Stimulated activated CD4-positive, alpha-beta T cell treated with anti-CD3 and anti-CD28 coated beads, Interleukin-2, amount 100 ng/mL, for 24 hours (primary cell): ENCODE measurements at places on chromosomes 1 and 21.

GRCh38 chr1:221633841-221634409 lies 108.0 kb downstream of the DUSP10 start:
- no peak for DNase-seq

DNA sequence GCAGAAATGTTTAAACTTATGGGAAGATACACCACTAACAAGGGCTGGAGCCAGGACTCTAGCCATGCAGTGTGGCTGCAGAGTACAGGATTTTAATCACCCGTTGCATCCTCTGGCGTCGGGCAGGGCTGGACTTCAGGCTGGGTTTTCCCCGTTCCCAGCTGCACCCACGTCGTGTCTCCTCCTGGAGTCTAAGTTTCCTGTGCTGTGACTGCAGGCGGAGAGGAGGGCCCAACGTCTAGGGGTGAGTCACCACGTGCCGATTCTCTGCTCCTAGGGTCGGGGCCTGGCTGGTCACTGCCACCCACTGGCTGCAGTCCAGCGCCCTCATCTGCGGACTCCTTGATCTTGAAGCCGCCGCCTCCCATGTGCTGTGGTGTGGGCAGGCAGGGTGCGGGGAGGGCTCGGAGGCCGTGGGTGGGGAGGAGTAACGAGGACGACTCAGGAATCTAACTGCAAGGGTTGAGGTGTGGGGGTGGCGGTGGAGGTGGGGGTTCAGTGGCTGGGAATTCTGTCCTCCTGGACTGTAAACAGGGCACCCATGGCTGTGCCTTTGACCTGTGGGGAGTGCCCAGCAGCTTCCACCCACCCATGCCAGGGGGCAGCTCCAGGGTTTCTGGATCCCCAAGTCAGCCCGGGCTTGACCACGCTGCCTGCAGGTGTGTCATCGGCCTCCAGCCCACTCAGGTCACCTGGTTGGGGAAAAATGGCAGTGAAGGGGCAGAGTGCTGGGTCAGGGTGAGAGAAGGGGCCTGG lies 77.8 kb downstream of the ALPL start:
- DNase-seq = no peak

- DNase-seq = no peak
Measured at GRCh38 chr1:90821788-90822359, 104.8 kb upstream of the BARHL2 start.

GRCh38 chr1:21781815-21782348 lies 1.1 kb downstream of the USP48 start:
- DNase-seq = peak; percentile 24

DNA sequence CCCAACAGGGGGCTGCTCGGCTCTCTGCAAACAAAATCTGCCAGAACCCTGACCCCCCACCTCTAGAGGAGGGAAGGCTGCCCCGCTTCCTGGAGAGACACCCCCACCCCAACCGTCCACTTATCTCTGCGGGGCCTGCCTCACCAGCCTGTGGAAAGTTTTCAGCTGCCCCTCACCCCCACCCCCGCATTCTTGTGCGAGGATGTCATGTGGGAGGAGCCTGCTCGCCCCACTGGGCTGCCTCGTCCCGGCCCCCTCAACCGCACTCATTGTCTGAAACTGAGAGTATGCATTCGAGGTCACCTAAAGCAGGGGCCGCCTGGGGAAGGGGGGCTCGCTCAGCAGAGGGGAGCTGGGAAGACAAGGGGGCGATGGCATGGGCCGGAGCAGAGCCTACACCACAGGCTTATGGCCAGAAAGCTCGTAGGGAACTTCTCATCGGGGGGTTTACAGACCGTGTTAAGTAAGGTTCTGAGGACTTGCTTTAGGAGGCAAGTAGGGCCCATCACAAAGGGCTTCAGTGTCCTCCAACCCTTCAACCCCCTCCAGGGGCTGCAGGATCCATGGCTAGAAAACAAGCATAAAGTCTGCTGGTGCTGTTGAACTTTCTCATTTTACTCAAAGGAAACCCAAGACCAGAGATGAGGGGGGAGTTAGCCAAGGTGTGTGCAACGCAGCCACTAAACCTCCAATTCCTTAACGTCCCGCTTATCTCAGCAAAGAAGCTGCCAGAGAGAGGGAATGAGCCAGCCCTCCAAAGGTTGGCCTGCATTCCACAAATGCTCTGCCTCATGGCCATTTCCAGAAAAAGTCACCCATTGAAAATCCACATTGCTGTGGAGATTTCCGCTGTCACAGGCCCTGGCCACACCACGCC lies 9.4 kb downstream of the EPHA2 start:
- DNase-seq = no peak

- no peak for DNase-seq
Measured at GRCh38 chr1:4408380-4408779, 246.0 kb upstream of the AJAP1 start.

- DNase-seq = no peak
Measured at GRCh38 chr1:15329104-15329820, 80.4 kb upstream of the EFHD2 start.

- no peak for DNase-seq
Measured at GRCh38 chr1:96234299-96234698, 487.3 kb upstream of the PTBP2 start.

- DNase-seq = no peak
Measured at GRCh38 chr1:212161231-212161781, 123.9 kb upstream of the PPP2R5A start.

GRCh38 chr21:42220138-42220701 lies 1.3 kb downstream of the ABCG1 start:
- peak; percentile 51 for DNase-seq

GRCh38 chr1:237146241-237146640 lies 104.3 kb downstream of the RYR2 start:
- DNase-seq = no peak

DNA sequence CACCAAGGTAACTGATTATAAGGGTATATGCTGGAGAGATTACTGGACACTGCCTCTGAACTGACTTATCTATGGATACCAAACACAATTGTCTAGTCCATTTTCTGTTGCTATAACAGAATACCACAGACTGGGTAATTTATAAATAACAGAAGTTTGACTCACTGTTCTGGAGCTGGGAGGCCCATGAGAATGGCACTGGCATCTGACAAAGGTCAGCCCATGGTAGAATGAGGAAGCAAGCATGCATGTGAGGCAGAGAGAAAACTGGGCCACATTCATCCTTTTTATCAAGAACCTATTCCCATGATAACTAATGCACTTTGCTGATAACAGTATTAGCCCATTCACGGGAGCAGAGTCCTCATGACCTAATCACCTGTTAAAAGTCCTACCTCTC lies 37.4 kb downstream of the FCER1A start:
- DNase-seq = no peak

DNA sequence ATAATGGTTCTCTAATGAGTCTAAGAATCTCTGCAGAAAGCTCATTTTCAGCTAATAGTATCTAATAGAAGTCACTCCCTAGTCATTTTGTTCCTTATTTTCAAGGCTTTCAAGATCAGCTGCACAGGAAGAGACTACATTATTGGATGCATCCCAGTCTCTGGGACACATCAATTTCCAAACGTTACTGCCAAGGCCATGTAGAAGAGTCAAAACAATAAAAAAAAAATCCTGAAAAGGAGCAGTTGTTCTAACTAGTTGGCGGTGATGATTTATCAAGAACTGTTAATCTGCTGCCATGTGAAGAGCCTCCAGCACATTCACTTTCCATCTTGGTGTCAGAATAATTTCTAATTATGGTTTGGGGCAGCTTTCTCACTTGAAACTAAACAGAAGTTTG lies 5.7 kb downstream of the DDAH1 start:
- DNase-seq = no peak

DNA sequence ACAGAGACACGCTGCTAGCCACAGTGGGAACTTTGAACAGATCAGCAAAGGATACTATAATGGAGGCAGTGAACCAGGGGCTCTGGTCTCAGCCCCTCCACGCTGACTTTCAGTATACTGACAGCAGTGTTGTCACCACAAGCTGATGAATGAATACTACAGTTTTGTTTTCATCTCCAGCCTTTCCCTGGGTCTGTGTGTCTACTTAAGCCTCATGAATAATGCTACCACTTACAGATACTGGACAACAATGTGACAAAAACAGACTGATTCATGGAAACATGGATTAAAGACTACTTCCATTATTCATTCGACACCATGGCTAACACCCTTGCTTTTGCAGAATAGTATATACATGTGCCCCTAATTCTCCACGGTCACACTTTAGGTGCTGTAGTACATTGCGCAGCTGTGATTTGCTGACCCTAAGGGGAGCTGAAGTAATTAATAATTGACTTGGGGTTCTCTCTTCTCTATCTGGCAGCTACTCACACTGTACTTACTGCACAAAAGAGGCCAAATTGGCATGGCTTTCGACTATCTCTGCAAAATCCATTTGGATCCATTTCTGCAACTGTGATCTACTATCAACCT lies 203.2 kb upstream of the LYPLAL1 start:
- no peak for DNase-seq

- no peak for DNase-seq
Measured at GRCh38 chr21:30769724-30770431, 14.7 kb upstream of the KRTAP21-1 start.

- DNase-seq = no peak
Measured at GRCh38 chr21:27586326-27586725, 619.4 kb upstream of the ADAMTS5 start.

DNA sequence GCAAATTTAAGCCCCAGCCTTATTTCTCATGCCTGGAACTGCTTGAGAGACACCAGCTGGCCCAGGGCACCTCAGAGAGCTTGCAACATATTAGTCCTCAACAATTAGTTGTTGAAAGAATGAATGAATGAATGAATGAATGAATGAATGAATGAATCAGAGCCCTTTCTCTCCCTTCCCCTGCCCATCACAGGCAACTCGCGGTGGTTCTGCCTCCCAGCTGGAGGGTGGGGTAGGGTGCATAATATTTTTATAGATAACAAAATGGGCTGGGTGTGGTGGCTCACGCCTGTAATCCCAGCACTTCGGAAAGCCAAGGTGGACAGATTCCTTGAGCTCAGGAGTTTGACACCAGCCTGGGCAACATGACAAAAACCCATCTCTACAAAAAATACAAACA lies 110.1 kb downstream of the CCDC185 start:
- no peak for DNase-seq

- DNase-seq = no peak
Measured at GRCh38 chr1:74771913-74772515, 39.1 kb downstream of the TYW3 start.

DNA sequence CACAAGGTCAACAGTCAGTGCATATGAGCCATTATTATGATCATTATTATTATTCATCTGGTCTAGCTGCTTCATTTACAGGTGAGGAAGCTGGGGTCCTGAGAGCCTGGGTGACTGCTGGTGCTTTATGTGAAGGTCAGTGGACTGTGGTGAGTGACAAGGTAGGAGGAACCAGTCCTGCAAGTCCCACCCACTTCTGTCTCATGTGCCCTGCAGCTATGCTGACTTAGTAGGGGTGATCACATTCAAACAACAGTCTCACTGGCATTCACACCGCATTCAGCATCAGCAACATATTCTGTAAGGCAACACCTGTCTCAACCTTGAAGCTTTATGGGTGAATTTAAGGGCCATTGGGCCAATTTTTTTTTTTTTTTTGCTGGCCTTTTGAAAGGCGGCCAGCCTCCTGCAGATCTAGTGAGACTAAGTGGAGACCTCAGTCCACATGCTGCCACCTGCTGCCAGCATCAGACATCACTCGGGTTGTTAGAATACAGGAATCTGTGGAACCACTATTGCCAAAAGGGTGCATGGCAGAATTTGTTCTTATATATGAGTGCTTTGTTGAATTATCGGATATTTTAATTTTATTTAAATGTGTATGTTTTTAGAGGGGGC lies 59.9 kb upstream of the CACNA1E start:
- peak; percentile 30 for DNase-seq

GRCh38 chr1:193355178-193355577 lies 168.8 kb upstream of the B3GALT2 start:
- DNase-seq = no peak

- no peak for DNase-seq
Measured at GRCh38 chr1:214369364-214369763, 88.4 kb downstream of the SMYD2 start.

- no peak for DNase-seq
Measured at GRCh38 chr1:154206196-154206595, at the start of gene CFAP141. CFAP141 (minus strand) TSS chr1:154206333; CDS start chr1:154206307, 26 bp downstream.

DNA sequence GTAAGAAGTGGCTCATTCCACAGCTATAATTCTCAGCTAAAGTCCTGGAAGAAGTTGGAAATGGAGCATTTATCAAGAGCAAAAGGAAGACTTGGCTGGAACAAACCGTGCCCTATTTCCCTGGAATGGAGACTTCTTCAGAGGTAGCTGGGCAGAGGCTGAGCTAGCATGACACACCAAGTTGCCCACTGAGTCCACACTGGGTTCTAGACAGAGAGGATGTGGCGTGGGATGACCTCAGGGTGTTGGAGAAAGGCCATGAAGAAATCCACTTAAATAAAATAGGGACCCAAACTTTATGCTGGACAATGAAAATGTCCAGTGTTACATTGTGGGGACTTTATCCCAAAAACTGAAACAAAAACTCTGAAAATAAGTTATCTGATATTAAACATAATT lies 116.2 kb downstream of the KCNJ6 start:
- no peak for DNase-seq

GRCh38 chr1:220291580-220291979 lies 19.3 kb upstream of the RAB3GAP2 start:
- DNase-seq = no peak

DNA sequence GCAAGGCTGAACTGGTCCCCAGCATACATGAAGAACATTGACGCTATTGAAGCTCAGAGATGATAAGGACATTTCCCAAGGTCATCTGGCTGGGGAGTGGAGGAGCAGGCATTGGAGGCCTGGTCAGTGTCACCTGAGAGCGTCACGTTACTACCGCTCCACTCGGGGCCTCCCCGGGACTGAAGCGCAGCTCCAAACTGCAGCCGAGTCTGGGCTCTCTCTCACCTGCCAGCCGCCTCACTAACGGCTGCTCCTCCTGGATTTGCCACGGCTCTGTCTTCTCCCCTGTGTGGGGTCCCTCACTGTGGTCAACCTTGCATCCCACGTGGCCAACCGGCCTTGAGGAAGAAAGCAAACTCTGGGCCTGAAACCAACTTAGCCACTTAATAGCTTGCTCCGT lies 111.3 kb downstream of the ADSS2 start:
- DNase-seq = no peak

- DNase-seq = no peak
Measured at GRCh38 chr1:68725001-68725752, 228.3 kb upstream of the DEPDC1 start.
